ENCODE measurements at places on chromosomes 12 and 14.

GRCh38 chr12:52207895-52208294, 16.1 kb upstream of the KRT80 start:
- DNase-seq = no peak

DNA sequence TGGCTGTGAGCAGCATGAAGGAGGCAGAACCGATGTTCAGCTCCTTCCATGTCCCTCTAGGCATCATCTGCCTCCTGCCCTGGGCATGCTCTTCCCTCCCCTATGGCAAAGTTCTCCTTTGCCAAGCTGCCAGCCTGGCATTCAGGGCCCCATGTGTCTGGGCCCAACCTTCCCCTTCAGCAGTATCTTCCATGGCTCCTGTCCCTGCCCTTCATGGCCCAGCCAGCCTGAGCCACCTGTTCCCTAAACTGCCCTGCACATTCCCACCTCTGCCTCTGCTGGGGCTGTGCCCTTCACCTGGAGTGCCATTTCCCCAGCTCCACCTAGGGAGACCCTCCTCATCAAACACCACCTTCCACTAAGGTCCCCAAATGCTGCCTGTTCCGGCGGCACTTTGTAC, 74.0 kb upstream of the TCL1A start:
- DNase-seq = no peak

DNA sequence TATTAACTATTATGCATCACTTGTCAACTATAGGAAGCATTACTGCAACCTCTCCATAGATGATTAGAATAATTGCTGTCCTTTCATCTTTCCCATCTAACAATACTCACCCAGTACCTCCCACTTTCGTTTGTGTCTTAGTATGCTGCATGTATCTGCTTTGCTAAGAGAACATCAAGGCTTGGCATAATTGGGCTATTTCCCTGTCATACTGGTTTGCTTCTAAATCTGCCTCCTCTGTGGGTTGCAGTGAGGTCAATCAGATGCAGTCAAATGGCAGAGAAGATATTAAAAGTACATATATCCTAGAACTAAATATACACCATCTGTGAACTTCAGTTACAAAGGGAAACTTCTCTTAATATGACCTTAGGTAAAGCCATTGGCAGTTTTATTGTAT, 710.8 kb downstream of the DIO2 start:
- DNase-seq = no peak

DNA sequence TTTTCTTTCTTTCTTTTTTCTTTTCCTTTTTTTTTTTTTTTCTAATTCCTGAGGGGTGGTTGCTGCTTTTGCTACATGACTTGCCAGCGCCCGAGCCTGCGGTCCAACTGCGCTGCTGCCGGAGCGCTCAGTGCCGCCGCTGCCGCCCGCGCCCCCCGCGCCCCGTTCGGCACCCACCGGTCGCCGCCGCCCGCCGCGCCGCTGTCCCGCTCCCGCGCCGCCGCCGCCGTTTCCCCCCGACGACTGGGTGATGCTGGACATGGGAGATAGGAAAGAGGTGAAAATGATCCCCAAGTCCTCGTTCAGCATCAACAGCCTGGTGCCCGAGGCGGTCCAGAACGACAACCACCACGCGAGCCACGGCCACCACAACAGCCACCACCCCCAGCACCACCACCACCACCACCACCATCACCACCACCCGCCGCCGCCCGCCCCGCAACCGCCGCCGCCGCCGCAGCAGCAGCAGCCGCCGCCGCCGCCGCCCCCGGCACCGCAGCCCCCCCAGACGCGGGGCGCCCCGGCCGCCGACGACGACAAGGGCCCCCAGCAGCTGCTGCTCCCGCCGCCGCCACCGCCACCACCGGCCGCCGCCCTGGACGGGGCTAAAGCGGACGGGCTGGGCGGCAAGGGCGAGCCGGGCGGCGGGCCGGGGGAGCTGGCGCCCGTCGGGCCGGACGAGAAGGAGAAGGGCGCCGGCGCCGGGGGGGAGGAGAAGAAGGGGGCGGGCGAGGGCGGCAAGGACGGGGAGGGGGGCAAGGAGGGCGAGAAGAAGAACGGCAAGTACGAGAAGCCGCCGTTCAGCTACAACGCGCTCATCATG, 654 bp downstream of the FOXG1 start:
- no peak for DNase-seq

- no peak for DNase-seq
Measured at GRCh38 chr12:12333407-12334366, 16.4 kb downstream of the MANSC1 start.

- DNase-seq = no peak
Measured at GRCh38 chr14:104214431-104215218, 76.2 kb downstream of the KIF26A start.

DNA sequence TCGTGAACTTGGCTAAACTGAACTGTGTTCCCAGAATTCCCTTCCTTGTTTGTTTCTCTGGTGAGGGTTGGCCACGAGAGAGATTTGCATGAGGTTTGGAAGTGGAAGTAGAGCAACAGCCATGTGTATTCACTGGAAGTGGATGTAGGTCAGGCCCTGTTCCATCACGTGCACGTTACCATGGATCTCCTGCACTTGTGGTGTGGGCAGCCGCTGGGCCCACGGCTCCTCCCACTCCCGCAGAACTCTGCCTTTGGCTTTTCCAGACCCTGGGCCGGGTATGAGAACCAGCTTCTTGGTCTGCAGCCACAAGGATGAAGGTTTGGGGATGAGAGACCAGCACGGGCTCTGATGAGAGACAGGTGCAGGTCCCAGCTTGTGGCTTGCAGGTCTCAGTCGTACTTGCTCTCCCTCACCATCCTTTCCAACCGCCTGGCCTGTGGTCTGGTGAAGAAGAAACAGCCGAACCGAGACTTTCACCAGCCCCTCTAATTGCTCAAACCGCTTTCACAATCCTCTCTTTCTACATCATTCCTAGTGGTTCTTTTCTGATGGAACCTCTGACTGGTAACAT, 94.9 kb downstream of the DUSP16 start:
- DNase-seq = peak; percentile 25

DNA sequence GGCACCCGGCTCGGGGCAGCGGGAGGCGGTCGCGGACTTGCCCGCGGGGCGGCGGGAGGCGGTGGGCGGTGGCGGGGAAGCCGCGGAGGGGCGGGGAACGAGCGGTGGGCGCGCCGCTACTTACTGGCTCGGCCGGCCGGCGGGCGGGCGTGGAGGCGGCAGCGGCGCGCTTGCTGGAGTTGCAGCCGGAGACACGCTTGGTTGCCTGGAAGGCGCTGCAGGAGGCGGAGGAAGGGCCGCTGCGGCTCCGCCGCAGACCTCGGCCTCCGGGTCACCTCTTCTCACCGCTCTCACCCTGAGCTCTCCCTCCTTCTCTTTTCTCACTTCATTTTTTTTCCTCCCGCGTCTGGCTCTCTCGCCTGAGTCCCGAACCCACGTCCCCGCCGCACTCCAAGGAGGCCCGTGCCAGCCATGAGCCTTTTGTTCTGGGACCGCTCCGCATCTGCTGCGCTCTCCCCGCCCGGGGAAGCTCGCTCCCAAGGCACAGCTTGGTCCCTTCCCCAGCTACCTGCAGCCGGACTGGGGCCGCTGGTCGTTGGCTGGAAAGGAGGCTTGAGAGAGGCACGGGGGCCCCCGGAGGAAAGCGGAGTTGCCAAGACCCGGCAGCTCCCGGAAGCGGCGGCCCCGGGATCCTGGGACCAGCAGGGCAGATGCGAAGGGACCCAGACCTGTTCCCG, 592 bp upstream of the KCNK10 start:
- DNase-seq = no peak

- no peak for DNase-seq
Measured at GRCh38 chr12:92717202-92717601, 14.4 kb downstream of the PLEKHG7 start.

DNA sequence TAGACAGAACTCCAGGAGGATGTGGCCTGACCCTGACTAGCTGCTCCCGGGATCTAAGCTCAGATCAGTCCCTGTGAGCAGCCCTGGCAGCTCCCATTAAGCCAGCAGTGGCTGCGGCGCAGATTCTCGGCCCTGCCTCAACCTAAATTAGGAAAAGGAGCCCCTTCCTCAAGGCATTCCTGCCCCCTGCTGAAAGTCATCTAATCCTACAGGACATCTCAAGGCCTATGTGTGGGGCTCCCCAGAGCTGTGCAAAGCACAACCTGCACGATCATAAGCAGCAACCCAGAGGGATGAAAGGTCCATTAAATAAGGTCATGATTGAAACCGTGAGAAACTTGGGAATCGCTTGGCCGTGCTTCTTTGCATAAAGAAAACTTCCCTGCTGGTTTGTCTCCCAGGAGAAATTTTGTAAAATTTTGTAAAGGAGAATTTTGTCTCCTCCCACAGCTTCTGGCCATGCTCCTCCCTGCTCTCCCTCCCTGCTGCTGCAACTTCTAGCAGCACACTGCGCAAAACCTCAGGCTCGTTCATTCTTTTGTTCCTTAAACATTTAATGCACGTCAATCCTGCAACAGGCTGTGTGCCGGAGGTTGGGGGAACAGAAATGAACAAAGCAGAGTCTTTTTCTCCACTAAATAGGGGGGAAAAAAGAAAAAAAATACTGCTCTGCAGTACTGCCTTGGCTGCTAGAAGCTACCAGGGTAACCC, 96.6 kb upstream of the SLC35F4 start:
- DNase-seq = no peak

DNA sequence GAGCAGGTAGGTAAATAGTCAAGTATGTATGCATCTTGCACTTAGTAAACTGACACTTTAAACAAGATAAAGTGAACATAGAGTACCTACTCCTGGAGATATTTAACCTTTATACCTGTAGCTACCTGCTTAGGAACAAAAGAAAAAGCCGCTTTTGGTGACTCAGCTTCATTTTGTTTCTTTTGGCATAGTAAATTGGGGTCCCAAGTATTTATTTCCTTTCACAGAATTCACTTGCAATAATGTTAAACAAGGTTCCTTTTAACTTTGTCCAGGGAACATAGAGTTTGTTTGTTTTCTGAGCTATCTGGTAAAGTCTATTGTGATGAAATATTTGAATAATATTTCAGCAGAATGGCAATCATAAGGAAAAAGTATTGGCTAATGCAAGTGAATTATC, 20.0 kb downstream of the SLCO1B3 start:
- DNase-seq = no peak

DNA sequence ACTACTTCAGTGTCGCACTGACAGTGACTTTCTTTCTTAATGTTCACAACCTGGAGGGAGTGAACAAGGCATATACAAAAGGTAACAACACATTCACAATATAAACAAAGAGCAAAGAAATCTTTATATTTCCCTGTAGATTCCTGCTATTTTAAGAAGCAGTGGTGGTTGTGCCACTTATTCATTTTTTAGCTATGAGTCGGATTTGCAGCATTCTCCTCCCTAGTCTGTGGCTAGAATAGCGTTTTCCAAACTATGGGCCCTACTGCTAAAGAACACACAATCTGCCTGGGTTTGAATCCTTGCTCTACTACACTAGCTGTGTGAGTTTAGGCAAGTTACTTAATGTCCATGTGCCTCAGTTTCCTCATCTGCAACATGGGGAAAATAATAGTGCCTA, 18.6 kb upstream of the MDM1 start:
- DNase-seq = no peak

- DNase-seq = no peak
Measured at GRCh38 chr12:77800501-77800900, 30.2 kb upstream of the NAV3 start.

- DNase-seq = no peak
Measured at GRCh38 chr14:68908803-68909202, 70.3 kb downstream of the ACTN1 start.

DNA sequence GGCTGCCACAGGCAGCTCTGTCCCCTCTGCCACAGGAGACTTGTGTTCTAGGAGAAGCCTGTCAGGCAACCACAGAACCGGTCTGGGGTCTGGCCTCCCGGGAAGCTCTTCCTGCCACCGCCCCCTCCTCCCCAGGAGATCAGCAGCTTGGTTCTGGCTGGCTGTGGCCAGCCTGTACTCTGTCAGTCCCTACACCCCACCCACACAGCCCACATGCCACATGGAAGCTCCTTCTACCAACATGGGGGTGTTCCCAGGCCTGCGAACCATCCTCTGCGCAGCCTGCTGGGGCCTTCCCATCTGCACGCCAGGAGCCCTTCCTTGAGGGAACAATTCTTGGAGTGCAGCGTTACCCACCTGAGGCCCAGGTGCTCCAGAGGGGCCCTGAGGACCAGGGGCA, 16.8 kb downstream of the TMEM106C start:
- no peak for DNase-seq

DNA sequence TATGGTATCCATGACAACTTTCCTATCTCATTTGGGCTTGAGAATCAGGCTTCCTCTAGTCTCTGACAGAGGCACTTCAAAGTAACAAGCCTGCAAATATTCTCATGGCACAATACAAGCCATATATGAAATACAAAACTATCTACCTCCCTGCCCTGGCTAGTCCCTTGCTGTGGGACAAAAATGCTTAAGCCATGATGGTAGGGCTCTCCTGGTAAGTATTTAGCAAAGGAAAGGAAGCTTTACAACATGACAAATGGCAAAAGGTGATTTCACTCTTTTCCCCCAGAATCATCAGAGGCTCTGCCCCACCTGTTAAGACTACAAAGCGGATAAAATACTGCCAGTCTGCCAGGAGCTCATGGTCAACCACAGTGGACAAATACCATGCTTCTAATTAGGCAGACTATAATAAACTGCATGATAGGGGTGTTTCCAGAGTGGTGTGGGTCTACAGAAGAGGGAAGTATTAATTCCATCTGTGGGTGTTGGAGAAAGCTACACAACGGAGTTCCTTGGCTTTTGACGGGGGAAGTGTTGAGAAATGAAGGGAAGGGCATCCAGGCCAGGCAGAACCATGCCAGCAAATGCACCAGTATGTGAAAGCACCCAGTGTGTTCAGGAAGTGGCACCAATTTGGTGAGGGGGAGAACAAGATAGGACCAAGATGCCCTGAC, 92.9 kb downstream of the SPTSSA start:
- DNase-seq = no peak

DNA sequence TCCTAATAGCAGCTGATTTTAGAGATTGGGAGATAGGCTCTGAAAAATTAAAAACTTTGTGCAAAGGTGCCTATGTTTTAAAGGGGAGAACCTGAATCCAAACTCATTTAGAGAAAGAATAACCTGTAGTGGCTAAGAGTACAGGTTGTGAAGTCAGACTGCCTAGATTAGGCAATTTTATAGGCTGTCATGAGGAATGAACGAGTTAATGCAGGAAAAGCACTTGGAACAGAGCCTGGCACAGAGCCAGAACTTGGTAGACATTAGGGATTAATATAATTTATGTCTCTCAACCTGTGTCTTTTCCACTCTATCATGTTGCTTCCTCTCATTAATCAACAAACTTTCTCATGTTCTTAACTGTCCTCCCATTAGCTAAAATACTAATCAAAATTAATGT, 98.1 kb downstream of the WIF1 start:
- no peak for DNase-seq

- DNase-seq = no peak
Measured at GRCh38 chr12:110641521-110641920, 27.6 kb downstream of the TCTN1 start.

DNA sequence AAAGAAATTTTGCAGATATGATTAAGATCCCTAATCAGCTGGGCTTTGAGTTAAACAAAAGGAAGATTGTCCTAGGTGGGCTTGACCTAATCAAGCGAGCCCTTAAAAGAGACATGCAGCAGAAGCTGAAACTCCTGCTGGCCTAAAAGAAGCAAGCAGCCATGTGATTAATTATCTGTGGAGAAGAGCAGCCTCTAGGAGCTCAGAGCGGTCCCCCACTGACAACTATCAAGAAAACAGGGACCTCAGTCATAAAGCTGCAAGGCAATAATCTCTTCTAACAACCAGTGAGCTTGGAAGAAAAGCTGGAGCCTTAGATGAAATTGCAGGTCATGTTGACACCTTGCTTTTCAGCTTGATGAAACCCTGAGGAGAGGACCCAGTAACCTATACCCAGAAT, 288.9 kb upstream of the CLEC14A start:
- DNase-seq = no peak

All from T-helper 1 cell (primary cell).